ENCODE measurements at places on chromosomes 3 and 15.

GRCh38 chr15:40048211-40048792 is 9.3 kb upstream of the SRP14 start:
- no peak for DNase-seq

GRCh38 chr3:23800731-23801130 is 5.0 kb upstream of the UBE2E1 start:
- DNase-seq = no peak

DNA sequence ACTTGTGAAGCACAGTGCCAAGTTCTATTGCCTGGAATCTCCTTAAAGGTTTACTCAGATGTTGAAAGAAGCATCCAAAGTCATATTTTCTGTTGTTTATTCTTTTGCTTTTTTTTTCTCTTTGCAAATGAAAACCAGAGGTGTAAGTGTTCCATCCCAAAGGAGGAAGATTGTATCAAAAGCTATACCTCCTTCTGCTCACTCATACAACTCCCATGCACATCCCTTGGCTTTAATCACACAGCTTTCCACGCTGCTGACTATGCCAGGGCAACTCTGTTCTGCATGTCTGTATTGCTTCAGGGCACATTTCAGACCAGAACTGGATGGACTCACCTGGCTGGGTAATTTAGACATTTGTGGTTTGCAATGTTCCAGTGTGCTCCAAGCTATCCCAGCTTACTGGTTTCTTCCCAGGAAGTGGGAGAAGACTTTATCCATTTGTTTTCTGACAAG is 399.6 kb upstream of the TBL1XR1 start:
- DNase-seq = no peak

GRCh38 chr3:127684871-127685707 is 12.3 kb downstream of the ABTB1 start:
- DNase-seq = no peak

DNA sequence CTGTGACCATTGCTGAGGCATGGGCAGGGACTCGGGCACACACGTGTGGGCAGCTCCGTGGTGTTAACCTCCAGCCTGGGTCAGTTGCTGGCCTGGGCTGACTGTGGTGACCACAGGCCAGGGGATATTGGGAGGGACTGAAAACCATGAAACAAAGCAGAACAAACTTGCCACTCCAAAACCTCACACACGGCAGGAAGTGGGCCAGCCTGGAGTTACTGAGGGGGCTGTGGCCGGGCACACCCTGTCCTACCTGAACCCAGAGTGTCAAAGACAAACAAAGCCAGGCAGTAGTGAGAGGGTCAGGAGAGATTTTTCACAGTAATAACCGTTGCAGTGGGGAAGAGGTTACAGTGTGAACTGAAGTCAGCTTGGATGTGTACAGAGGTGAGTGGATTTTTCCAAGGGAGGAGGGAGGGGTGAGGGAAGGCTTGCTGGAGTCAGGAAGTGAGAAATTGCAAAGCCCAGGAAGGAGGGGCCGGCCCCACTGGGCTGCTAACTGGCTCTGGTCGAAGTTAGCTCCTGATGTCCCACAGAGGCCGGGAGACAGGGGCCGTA is 40.0 kb upstream of the ATP10A start:
- no peak for DNase-seq

Measured in left lung (tissue), 14 donors.